ENCODE measurements at places on chromosomes 3 and 15.

GRCh38 chr15:52540374-52541012 lies 11.8 kb upstream of the MYO5A start:
- H3K4me3 ChIP-seq, result no peak overlapping the region
- H3K27me3 ChIP-seq, result no peaks in the 10 kb centered on the region
- H3K27ac ChIP-seq, result no peak overlapping the region
- DNase-seq, result no peak

GRCh38 chr3:126873416-126873815 lies 109.5 kb upstream of the PLXNA1 start:
- no peaks in the 10 kb centered on the region for H3K4me1 ChIP-seq
- DNase-seq, result no peak
- H3K27ac ChIP-seq, result no peak overlapping the region
- H3K4me3 ChIP-seq, result no peak overlapping the region

DNA sequence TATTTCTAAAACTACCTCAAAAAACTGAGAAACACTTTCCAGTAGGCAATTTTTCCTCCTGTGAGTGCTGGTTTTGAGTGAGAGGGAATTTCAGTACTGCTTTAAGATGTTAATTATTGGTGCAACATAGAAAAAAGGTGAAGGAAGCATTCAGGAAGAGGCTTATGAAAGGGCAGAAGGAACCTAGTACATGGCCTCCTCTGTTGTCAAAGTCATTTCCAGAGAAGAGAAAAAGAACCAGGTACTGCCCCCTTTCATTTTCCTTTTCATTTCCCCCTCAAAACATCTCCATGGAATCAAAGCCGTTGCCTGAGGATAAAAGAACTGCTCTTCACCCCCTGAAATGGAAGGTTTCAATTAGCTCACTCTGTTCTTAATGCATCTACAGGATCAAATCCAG lies 19.8 kb downstream of the RARRES1 start:
- H3K4me1 ChIP-seq, result no peaks in the 10 kb centered on the region
- H3K36me3 ChIP-seq, result no peaks in the 10 kb centered on the region
- DNase-seq, result no peak
- no peaks in the 10 kb centered on the region for H3K27me3 ChIP-seq

DNA sequence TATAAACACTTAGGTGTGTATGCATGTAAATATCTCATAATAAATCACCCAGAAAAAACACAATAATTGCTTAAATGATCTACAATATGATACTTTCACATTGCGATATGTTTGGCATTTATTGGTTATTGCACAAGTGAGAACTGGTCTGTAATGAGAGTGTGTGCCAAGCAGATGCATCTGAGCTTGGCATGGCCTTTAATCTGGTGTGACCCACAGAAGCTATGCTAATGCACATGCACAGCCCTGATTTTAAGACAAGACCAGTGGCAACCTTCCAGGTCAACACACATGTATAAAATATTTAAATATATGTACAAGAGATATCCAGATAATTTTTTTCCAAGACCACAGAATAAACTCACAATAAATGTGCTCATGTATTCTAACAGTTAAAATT lies 42.7 kb downstream of the C2CD4A start:
- H3K27ac ChIP-seq, result no peak overlapping the region
- H3K36me3 ChIP-seq, result no peaks in the 10 kb centered on the region
- no peaks in the 10 kb centered on the region for H3K27me3 ChIP-seq
- no peak overlapping the region for H3K4me3 ChIP-seq
- no peaks in the 10 kb centered on the region for H3K4me1 ChIP-seq
- no peak for DNase-seq

- H3K36me3 ChIP-seq, result no peaks in the 10 kb centered on the region
- peak overlapping the region; percentile 75 for H3K4me3 ChIP-seq
- no peaks in the 10 kb centered on the region for H3K27me3 ChIP-seq
- DNase-seq, result no peak
Measured at GRCh38 chr3:66036586-66037148, 2.1 kb downstream of the MAGI1 start.

- no peaks in the 10 kb centered on the region for H3K27me3 ChIP-seq
- H3K4me3 ChIP-seq, result no peak overlapping the region
- no peaks in the 10 kb centered on the region for H3K36me3 ChIP-seq
- no peak for DNase-seq
- H3K4me1 ChIP-seq, result no peaks in the 10 kb centered on the region
Measured at GRCh38 chr3:18847583-18848197, 300.6 kb upstream of the KCNH8 start.

Measured in uterus (tissue), 4 donors.